ENCODE measurements at places on chromosomes 12 and 14. TPM values are rescaled to one million over a fixed set of nuclear protein-coding genes. Genes with fewer than 3 reads are reported as not detected.

LETMD1 gene
- total RNA-seq, result 24.5 TPM

IRAK4 gene
- total RNA-seq, result 19.1 TPM

CACNA2D4 gene
- total RNA-seq, result 1.5 TPM

TGM1 gene
- total RNA-seq, result 1.1 TPM

DNA sequence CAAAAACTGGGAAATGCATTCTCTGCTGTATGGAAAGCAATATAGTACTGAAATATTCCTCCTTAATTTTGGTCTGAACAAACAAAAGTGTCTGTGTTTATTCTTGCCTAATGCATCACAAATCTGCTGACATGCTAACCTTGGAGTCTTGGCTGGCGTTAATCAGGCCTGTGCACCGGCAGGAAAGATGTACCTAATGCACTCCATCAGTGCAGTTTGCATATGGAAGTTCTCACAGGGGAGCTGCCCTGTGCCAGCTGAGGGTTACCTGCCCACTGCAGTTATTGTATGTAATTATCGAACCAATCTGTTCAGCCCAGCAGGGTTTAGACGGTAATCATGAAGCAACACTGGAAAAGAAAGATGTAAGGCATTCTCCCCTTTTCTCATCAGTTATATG lies 76.9 kb downstream of the VRK1 start:
- no peak for DNase-seq
- H3K36me3 ChIP-seq, result no peaks in the 10 kb centered on the region
- no peak overlapping the region for H3K27ac ChIP-seq
- no peaks in the 10 kb centered on the region for H3K4me1 ChIP-seq

- no peaks in the 10 kb centered on the region for H3K4me1 ChIP-seq
- H3K36me3 ChIP-seq, result no peaks in the 10 kb centered on the region
- H3K27ac ChIP-seq, result no peak overlapping the region
- no peaks in the 10 kb centered on the region for H3K27me3 ChIP-seq
- H3K4me3 ChIP-seq, result no peak overlapping the region
- DNase-seq, result no peak
Measured at GRCh38 chr14:52303236-52303635, 10.9 kb upstream of the PTGER2 start.

GRCh38 chr14:89750281-89750755 lies 204.2 kb downstream of the EFCAB11 start:
- no peaks in the 10 kb centered on the region for H3K36me3 ChIP-seq
- H3K4me3 ChIP-seq, result no peak overlapping the region
- peaks cover 4% of the 10 kb centered on the region for H3K4me1 ChIP-seq
- DNase-seq, result no peak

DNA sequence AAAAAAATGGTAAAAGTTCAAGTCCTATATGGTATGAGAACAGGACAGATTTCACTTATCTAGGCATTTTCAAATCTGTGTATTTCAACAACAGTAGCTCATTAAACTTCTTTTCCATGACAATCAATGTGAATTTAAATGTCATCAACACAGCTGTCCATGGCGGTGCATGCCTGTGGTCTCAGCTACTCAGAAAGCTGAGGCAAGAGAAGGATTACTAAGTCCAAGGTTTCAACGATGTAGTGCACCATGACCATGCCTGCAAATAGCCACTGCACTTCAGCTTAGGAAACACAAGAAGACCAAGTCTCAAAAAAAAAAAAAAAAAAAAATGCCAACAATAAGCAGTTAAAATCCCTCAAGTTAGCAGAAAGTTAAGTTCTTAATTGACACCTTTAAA lies 214.6 kb downstream of the C12orf50 start:
- no peak overlapping the region for H3K27ac ChIP-seq
- no peak for DNase-seq
- H3K4me1 ChIP-seq, result peaks cover 37% of the 10 kb centered on the region

GRCh38 chr12:23133471-23133870 lies 508.5 kb downstream of the ETNK1 start:
- no peaks in the 10 kb centered on the region for H3K36me3 ChIP-seq
- no peak overlapping the region for H3K27ac ChIP-seq
- H3K27me3 ChIP-seq, result no peaks in the 10 kb centered on the region

DNA sequence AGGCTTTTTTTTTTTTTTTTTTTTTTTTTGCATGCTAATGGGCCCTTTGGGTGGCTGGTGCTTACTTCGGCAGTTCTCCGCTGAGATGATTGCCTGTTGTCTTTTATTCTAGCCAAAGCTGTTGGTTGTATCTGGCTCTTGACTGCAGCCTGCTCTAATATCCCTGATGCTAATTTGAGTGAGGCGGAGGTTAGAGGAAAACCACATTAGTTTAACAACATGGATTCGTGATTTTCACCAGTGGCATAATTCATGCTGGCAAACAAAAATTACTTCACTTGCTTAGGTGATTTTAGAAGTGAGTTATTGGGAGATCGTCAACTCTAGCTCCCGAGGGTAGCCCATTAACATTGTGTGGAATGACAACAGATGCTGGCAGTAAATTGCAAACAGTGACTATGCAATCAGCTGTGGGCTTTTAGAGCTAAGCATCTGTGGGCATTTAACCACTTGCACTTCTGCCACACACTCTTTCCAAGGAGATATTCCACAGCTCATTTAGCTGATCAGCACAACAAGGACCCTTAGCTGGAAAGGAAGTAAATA lies 97.6 kb upstream of the ZDHHC17 start:
- no peaks in the 10 kb centered on the region for H3K36me3 ChIP-seq
- H3K27me3 ChIP-seq, result no peaks in the 10 kb centered on the region
- H3K4me1 ChIP-seq, result no peaks in the 10 kb centered on the region
- no peak for DNase-seq
- H3K27ac ChIP-seq, result no peak overlapping the region

- no peaks in the 10 kb centered on the region for H3K36me3 ChIP-seq
- DNase-seq, result peak; percentile 29
- H3K4me1 ChIP-seq, result peaks cover 19% of the 10 kb centered on the region
- H3K4me3 ChIP-seq, result no peak overlapping the region
- no peaks in the 10 kb centered on the region for H3K27me3 ChIP-seq
Measured at GRCh38 chr12:1933342-1934051, 15.0 kb upstream of the CACNA2D4 start.

GRCh38 chr12:64687816-64688215 lies 71.4 kb downstream of the GNS start:
- peaks cover 2% of the 10 kb centered on the region for H3K36me3 ChIP-seq
- H3K27me3 ChIP-seq, result no peaks in the 10 kb centered on the region
- no peak overlapping the region for H3K4me3 ChIP-seq
- no peaks in the 10 kb centered on the region for H3K4me1 ChIP-seq
- DNase-seq, result no peak

DNA sequence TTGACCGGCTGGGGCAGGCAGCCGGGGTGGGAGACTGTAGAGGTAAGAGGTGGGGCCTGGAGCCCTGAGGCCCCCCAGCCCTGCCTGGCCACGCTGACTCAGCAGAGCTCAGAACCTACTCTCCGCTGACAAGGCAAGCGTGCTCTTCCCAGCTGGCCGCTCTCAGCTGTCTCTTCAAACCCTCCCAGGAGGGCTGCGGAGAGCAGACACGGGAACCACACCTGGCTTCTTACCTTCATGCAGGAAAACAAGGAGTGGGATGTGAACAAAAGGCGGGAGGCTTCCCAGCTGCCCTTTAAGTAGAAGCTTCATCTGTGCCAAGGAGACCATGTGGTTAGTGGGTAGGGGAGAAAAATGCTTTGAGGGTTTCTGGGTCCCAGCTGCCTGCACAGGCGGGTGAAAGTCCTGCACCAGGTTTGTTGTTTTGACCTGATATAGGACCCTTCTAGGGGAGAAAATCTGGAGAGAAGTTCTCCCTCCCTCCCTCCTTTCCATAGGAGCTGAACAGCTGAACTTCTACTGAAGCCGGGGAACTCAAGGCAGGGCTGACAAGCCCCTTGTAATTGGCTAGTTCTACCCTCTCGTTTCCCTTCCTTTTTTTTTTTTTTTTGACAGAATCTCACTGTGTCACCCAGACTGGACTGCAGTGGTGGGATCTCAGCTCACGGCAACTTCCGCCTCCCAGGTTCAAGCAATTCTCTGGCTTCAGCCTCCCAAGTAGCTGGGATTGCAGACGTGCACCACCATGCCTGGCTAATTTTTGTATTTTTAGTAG lies 12.8 kb upstream of the TESC start:
- H3K4me3 ChIP-seq, result no peak overlapping the region
- DNase-seq, result peak; percentile 52
- H3K4me1 ChIP-seq, result no peaks in the 10 kb centered on the region
- no peak overlapping the region for H3K27ac ChIP-seq

DNA sequence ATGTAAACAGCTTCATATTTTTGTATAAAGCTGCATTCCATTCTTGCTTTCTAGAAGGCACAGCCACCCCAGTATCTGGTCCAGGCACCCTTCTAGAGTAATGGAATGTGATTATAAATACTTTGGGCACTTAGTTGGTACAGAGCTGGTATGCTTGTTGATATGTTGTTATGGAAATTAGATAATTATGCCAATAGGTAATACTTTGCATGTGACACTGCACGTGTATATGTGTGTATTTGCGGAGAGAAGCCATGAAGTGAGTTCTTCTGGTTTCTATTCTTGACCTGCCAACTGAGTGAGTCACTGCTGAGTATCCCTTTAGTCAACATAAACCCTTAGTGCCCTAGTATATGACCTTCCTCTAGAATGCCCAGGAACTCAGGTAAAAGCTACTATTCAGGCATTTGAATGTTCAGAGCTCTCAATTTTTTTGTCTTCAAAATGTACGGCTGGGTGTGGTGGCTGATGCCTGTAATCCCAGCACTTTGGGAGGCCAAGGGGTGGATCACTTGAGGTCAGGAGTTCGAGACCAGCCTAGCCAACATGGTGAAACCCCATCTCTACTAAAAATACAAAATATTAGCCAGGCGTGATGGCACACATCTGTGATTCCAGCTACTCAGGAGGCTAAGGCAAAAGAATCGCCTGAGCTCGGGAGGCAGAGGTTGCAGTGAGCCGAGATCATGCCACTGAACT lies 6.2 kb upstream of the TCP11L2 start:
- no peaks in the 10 kb centered on the region for H3K4me1 ChIP-seq
- no peak for DNase-seq
- no peak overlapping the region for H3K4me3 ChIP-seq
- no peak overlapping the region for H3K27ac ChIP-seq
